ENCODE measurements at places on chromosomes 1 and 21.

DNA sequence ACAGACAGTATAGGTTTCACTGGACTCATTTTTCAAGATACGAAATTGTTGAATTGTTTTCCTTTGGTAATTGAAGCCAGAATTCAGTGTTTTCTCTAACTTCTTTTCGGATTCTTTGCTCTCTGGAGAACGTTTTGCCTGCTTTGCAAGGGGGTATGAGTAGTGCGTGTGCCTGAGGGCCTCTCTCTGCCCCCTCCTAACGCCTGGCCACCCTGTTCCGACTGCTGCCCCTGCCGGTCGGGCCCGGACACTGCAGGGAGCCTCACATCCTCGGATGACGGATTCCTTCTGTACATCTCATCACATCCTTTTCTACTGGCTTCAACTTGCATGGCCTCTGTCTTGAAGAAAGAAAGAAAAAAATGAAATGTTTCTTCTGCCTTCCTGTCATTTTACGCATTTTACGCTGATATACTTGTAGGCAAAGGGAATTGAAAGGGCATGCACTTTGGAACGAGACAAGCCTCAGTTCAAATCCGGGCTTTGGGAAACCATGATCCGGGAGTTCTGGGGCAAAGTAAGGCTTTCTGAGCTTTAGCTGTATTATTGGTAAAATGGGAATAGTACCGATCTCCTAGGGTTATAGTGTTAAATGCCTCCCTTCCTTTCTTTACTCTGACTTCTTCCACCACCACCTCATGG is 65.1 kb downstream of the DISC1 start:
- no peak for DNase-seq

DNA sequence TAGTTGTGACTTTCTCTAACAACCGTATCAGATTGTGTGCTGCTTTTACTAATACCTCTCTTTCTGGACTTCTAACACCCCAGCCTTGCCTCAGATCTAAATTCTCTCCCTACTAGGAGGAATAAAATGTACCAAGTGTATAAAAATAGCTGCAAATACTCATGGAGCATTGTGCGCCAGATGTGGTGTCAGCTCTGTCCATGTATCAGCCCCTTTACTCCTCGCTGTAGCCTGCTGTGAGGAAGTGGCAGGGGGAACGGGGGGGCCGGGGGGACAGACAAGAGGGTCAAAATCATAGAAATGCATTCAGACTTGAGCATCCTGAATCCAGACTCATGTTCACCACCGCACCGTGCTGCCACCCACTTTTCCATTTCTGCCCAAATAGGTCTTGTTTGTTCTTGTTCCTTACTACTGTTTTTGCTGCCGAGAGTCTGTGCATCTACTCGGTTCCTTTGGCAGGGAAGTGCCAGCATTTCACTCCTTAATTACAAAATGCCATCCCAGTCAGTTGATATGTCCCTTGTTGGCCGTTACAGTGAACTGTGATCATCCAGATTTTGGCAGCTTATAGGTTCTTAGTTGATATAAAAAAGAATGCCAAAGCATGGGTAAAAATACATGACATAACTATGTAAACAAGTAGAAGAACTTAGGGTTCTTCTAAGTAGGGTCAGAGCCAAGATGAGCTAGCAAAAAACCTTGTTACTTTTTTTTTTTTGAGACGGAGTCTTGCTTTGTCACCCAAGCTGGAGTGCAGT is 76.4 kb downstream of the UBE4B start:
- DNase-seq, result no peak

DNA sequence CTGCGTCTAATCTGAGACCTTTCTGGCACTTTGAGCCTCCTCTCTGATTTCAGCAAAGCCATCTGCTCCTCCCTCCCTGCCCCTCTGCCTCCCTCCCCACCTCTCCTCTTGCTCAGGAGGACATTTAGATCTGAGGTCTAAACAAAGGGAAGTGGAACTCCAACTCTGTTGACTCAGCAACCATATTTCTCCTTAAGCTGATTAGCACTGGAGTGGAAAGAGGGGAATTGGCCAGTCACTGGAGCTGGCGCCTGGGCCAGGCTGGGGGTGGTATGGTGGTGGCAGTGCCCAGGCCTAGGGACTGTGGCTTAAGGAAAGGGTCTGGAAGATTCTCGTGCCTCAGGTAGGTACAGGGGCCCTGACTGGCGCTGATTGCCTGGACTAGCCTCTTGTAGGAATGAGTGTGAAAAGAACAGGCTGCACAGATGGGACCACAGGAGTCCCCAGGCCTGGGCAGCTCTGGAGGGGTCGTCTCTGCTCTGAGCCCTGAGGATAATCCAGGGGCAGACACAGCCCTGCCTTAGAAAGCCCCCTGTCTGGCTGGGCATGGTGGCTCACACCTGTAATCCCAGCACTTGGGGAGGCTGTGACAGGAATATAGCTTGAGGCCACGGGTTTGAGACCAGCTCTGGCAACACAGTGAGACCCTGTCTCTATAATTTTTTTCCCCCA is 11.9 kb downstream of the SH2D2A start:
- no peak for DNase-seq

DNA sequence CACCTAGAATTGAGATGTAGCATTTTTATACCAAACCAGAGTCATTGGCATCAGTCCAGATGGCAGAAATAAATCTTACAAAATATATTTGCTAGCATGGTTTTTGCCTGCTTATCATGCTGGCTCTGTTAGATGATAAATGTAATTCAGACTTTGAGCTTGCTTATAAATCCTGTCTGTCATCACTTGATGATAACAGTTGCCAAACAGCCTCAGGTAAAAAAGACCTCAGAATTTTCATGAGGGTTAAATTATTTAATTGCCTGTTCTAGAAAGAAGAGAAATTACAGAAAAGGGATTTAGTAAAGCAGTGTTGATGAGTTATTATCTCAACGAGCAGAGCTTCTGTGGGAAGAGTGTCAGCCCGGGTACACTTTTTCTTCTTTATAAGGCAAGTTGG is 83.3 kb downstream of the FNBP1L start:
- no peak for DNase-seq

- DNase-seq, result peak; percentile 93
These were observed 10.1 kb upstream of the C1orf174 start for GRCh38 chr1:3910049-3910731.

DNA sequence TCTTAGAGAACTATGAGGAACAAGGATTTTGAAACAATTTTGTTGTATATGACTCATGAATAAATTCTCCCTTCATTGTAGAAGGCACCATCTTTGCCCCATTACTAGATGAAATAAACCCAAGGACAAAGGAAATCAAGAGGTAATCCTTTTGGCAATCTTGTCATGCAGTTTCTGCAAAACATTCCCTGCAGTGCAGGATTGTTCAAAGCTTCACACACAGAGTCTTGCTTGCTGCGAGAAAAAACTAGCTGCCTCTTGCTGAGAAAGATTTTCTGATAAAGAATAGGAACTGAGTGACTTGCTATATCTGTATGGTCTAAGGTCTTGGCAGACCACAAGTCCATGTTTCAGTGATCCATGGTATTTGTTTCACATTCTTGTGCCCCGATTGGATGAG is 657.4 kb upstream of the ADGRL4 start:
- DNase-seq, result no peak

DNA sequence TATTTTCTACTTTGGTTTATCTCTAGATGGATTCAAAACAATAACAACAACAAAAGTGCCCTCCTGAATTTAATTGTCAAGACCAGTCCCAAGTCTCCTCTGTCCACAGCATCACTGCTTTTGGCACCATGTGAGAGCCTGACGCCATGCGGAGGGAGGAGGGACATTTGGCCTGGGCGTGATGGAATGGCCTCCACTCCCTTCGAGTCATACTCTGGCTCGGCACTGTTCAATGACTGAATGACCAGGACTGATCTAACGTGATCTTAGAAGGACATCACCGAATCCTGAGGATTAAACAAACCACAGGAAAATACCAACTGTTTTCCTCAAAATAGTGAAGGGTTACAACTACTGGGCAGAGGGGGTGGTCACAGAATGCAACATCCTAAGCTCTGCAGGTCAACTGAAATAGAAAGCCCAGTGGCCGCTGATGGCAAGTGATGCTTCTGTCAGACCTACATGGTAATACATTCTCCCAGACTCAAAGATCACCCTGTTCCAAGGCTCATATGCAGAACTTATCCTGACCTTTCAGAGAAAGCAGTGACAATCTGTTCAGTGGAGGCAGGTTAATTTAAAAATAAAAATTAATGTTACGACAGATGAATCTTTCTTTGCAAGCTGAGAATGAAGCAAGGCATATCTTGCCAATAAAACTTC is 19.1 kb downstream of the SRSF4 start:
- DNase-seq, result no peak

DNA sequence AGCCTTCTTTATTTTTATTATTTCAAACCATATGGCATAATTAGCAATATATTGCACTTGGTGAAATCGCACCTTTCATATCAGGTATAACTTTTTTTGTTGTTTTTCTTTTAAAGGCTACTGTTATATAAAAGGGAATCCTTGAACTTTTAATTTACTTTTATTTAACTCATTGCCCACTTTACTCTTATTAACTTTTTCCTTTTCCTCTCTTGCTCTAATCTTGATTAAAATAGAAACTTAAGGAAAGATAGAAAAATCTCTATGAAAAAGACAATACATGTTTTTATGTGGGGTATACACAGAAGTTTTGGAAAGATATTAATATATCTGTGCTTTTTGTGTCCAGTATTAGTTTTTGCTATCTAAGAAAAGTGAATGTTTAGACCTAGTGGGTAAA is 805.8 kb downstream of the USP25 start:
- no peak for DNase-seq
